ENCODE measurements at places on chromosomes 6 and 20.
A peak's percentile ranks its signal among the peaks of the same experiment; 100 is the strongest.

GRCh38 chr20:219290-220115 is 7.6 kb upstream of the DEFB129 start:
- peak; percentile 27 for DNase-seq

- DNase-seq: no peak
Measured at GRCh38 chr6:114718186-114718585, 375.4 kb upstream of the HS3ST5 start.

DNA sequence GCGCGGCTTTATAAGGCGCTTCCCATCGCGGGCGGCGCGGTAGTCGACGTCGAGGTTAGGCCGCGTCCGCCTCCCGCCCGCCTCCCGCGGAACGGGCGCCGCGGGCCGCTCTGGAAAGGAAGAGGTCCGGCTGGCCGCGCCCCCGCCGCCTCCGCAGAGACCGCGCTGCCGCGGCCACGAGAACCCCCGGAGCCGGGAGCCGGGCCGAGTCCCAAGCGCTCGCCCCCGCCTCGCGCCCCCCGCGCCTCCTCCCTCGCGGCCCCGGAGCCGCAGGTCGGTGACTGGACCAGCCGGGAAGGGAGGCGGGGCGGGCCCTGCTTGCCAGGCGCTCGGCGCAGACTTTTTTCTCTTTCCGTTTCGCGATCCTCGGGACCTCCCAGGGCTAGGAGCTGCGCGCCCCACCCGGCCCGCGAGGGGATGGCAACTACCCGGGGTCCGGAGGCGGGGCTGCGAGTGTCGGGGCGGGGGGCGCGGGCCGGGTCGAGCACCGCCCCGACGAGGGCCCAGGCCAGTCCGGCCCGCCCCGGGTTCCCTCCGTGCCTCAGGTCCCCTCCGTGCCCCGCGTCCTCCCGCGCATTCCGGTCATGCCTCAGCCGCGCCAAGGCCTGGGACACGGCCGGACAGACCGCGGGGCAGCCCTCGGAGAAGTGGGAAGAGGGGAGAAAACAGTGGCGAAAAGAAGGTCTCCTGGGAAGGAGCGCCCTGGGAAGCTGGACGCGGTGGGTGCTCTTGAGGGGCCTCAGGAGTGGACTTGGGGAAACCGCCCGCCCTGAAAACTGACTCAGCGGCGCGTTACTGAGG is 417 bp upstream of the PXDC1 start:
- peak; percentile 24 for DNase-seq

DNA sequence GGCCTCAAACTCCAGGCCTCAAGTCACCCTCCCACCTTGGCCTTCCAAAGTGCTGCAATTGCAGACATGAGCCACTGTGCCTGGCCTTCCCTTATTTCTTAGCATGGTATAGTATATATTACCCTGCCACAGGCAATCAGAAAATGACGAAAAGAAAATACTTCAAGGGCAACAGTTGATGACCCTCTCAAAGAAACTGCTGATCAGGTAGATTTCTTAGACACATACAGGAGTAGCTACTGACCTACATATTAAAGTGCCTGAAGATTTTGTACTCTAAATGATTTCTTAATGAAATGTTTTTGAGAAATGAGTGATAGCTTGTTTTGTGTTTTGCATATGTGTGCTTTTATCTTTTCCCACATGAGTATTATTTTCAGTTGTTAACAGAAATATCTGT is 4.6 kb downstream of the SLC35F1 start:
- DNase-seq: no peak

DNA sequence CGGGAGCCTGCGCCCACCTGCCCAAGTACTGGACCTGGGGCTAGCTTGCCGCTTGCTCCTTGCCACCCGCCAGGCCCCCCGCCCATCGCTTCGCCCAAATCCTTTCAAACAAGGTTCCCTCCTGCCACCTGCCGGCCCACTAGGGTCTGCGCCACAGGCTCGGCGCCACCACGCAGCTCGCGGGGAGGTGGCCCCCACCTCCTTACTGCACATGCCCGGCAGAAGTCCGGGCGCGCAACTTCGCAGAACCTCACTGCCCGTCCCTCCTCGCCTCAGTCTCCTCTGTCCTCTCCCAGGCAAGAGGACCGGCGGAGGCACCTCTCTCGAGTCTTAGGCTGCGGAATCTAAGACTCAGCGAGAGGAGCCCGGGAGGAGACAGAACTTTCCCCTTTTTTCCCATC is 11.2 kb downstream of the GNAS-AS1 start:
- DNase-seq: peak; percentile 7

Measured in HCT116 (cell line).